ENCODE measurements at places on chromosomes 3 and 15.
A peak's percentile ranks its signal among the peaks of the same experiment; 100 is the strongest.

GRCh38 chr3:13020159-13020750 is 53.0 kb downstream of the IQSEC1 start:
- DNase-seq: no peak

- no peak for DNase-seq
These were observed 71.1 kb upstream of the IMPG2 start for GRCh38 chr3:101391413-101391950.

DNA sequence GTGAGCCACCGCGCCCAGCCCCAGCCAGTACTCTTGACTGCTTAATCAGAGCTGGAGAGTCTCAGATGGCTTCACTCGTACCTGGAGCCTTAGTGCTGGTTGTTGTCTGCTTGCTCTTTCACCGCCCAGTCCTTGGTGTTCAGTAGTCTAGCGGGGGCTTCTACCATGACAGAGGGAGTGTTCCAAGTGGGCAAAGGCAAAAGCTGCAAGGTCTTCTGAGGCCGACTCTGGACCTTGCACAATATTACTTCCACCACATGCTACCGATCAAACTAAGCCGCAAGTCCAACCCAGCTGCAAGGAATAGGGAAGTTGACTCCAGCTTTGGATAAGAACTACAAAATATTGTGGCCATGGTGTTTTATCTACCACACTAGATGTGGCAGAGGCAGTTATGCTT is 6.6 kb downstream of the PARL start:
- no peak for DNase-seq

DNA sequence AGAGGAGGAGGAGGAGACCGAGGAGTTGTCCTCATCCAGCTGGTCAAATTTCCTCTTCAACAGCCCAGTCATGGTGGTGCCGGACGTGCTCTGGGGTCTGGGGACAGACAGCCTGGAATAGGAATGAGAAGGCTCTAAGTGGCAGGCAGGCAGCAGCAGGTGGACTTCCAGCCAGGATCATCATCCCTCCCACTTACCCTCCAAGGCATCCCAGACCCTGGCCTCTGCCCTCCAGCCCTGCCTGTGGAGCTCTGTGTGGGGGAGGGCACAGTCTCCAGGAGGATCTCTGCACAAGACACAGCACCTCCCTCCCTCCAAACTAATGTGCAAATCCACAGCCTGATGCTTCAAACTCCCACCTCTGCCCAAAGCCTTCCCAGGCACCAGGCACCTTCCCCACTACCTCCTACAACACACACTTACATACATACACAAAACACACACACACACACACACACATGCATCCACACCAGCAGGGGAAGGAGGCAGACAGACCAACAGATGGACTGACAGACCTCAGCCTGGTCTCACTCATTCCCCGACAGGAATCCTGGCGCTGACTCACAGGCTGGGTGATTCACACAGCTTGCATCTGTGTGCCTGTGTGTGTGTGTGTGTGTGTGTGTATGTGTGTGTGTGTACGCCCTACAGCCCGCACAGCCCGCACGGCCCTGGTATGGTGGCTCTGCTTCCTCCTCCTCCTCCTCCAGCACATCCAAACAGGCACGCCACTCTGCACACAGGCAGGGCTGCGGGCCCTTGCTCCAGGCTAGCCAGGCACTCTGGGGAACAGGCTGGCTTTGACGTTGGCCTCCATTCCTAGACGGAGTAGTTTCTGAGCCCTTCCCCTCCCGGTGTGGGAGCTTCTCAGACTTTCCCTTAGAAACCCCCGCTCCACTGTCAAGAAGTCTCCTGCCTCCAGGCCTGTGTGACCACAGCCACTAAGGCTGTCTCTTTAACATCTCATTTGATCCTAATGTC is 6.5 kb downstream of the CSRNP1 start:
- peak; percentile 67 for DNase-seq

GRCh38 chr3:62873761-62874710 is 1.2 kb downstream of the CADPS start:
- DNase-seq: no peak

DNA sequence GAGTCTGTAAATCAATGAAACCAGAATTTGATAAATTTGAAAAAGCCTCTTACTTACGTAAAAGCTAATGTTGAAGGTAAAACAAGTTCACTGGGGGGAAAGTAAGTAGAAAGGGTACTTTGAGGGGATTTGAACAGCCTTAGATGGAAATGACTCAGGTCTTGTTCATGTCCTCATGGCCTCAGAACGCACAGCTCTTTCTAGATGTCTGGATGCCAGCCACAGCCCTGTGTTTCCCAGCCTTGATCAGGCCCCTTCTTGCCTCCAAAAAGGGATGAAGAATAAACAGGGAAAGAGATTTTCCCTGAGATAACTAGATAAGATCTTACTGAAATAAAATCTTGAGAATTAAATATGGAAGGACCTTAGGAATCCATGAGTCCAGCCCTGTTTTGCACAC is 237.1 kb upstream of the GOLGA6L4 start:
- no peak for DNase-seq

DNA sequence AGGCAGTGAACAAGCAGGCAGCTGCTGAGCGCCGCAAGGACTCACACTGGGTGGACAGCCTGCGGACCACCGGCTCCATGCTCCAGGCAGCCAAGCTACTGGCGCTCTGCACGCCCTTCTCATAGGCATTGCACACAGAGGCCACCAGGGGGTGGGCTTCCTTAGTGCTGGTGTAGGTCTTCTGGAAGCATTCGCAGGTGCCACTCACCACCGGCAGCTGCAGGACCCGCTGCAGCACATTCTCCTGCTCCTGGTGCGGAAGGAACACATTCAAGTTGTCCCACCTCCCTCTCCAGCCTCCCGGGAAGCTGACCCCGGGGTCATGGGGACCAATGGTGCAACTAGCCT is 6.0 kb downstream of the PLIN1 start:
- no peak for DNase-seq

- DNase-seq: no peak
These were observed 541.3 kb upstream of the KCNMB2 start for GRCh38 chr3:177994976-177995375.

DNA sequence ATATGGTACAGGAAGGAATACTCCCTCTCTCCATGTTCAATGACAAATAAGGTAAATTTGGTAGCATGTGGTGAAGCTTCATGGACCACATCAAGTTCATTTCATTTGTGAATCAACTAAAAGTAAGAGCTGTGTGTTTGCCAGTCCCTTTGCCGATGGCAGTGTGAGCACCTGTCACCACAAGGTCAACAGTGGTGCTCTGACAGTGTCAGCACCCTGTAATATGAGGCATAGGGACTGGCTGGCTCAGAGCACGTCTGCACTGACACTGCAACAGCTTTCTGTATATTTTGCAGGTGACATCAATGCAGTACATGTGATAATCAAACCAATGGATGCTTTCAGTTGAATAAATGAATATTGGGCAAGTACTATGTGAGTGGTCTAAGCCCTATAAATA is 852.4 kb downstream of the TUSC7 start:
- DNase-seq: no peak

DNA sequence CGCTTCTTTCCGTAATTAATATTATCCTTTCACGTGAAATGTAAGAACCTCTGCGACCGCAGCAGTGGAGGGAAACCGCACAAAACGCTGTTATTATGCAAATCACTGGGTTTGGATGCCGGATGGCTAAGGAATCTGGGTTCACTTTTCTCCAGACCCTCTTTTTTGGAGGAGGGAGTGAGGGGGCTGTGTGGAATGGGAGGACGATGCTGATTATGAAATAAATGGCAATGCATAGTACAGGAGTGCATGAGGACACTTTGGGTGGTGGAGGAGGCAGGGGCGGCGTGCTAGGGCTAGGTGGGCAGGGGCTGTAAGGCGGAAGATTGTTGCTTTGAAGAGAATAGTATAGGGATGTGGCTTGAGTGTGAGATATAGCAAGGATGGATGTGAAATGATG is 1.8 kb downstream of the CADM2 start:
- DNase-seq: no peak

GRCh38 chr3:155394240-155394639 is 100.8 kb upstream of the STRIT1 start:
- no peak for DNase-seq

DNA sequence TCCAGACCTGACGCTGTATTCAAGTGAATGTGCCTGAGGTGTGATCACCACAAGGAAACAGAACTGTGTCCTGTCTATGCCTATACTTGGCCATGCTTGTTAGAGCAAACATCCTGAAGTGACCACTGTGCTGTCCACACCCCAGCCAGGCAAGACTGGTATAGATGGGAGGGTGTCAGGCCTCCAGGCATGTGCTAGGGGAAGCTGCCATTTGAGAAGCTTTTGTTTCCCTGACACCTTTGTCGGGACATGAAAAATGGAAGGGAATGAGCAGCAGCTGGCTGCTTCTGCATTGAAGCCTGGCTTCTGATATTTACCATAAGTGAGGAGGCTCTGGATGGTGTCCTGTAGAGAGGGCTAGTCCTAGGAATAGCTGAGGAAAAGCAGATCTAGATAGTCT is 106.2 kb downstream of the CPNE4 start:
- no peak for DNase-seq

DNA sequence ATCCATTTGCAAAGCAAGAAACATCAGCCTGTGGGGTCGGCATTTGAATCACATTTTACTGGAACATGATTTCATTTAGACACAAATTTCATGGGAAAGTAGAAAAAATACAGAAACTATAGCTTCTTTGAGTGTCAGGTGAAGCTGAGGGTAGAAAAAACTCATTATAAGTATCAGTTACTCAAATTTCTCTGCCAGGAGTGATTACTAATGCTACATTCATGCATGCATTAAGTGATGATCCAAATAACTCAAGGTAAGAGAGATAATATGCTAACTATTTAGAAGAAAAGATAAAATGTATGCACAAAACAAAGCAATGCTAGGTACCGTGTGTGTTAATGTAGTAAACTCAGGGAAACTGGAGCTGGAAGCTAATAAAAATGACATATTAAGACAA is 406.0 kb downstream of the GAP43 start:
- DNase-seq: no peak

DNA sequence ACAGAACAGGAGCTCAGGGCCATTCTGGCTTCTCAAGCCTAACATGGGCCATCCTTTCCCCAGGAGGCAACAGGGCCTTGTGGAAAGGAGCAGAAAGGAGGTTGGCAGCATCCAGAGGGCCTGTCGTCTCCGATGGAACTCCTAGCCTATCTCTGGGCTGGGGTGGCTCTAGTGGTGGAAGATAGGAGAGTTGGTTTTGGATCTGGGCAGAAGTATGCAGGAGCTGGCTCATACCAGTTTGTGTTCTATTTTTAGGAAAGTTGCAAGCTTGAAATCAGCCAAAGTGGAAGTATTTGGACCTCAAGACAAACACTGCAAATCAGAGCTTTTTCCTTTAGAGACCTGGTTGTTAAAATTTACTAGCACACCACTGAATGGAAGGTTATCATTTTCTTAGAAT is 35.4 kb upstream of the XCR1 start:
- DNase-seq: no peak

GRCh38 chr3:152610622-152611021 is 224.3 kb upstream of the P2RY1 start:
- DNase-seq: no peak

GRCh38 chr15:67760901-67761300 is 64.4 kb upstream of the SKOR1 start:
- no peak for DNase-seq

DNA sequence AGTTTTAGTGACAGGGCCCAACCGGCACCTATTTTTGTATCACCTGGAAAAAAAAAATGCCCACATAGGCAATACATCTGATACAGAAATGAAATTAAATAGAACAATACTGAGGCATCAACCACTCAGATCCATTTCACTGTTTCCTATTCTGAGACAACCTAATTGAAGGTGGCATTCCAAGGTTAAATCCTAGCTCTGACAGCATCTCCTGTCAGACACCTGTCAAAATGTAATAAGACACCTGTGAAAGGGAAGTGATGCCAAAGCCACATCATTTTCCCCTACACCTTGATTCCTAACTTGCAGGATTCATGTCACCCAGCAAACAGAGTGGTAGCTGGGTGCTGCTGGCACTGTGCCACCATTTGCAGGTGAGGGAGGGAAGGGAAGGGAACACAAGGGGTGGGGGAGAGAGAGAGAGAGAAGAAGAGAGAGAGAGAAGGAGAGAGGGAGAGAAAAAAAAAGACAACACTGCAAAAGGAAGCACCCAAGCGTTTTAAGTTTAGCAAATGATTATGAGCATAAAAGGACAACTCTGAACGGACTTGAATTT is 1044.6 kb upstream of the CFAP20DC start:
- no peak for DNase-seq

DNA sequence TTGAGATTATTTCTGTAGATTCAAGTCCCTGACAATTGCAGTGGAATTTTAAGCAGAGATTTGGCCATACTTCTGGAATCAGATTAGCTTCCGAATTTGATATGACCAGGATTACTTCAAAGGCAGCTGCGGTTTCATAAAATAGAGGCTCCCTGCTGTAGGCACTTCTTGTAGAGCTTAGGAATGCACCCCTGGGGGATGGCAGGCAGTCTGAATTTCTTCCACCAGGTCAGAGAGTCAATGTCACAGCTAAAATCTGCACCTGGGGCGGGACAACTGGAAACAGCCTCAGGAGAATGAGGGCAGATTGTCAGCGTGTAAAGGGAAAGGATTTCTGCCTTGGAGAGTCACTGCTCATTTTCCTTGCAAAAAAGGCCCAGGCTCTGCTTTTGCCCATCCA is 182.6 kb downstream of the ARRDC4 start:
- no peak for DNase-seq

GRCh38 chr3:62607287-62608029 is 234.1 kb upstream of the FEZF2 start:
- no peak for DNase-seq

- DNase-seq: no peak
These were observed 28.4 kb upstream of the AKAP13 start for GRCh38 chr15:85351965-85352364.

Data from stimulated activated CD8-positive, alpha-beta memory T cell treated with anti-CD3 and anti-CD28 coated beads, Interleukin-2, amount 100 ng/mL, for 48 hours (primary cell).